ENCODE measurements at places on chromosomes 12 and 14.

GRCh38 chr14:79842270-79842669 is 369.0 kb downstream of the DIO2 start:
- DNase-seq: no peak

DNA sequence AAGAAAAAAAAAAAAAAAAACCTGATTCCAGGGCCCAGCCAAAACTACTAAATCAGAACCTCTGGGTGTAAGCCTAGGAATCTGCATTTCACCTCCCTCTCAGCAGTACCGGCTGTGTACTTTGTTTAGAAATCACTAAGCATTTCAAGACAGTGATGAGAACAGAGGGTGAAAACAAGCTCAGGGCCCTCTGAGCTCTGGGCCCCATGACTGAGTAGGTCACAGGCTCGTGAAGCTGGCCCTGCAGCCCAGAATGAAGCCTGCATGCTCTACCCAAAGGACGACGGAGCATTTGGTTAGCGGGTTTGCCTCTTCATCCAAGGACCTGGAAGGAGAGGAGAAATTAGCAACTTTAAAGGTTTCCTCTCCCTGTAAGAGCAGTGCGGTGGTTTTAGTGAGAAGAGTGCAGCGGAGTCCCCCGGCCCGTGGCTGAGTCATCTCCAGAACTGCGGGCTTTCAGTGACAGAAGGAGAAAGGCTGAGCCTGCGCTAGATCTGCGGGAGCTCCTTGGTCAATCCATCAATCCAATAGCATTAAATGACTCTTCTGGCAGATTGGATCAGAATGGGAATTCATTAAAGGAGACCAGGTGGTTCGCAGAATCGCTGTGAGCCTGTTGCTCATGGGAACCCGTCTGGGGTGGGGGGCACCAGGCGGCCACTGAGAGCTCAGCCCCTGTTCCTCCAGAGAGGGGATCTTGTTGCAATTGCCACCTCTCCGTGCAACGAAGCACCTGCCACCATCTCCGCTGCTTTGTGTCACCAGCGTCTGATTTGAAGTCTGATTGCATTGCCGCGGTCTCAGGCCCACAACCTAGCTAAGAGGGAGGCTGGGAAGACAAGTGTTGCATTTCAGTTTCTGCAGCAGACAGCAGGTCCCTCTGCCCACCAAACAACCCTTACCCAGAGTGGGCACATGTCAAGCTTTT is 7.3 kb downstream of the IL31 start:
- no peak for DNase-seq

DNA sequence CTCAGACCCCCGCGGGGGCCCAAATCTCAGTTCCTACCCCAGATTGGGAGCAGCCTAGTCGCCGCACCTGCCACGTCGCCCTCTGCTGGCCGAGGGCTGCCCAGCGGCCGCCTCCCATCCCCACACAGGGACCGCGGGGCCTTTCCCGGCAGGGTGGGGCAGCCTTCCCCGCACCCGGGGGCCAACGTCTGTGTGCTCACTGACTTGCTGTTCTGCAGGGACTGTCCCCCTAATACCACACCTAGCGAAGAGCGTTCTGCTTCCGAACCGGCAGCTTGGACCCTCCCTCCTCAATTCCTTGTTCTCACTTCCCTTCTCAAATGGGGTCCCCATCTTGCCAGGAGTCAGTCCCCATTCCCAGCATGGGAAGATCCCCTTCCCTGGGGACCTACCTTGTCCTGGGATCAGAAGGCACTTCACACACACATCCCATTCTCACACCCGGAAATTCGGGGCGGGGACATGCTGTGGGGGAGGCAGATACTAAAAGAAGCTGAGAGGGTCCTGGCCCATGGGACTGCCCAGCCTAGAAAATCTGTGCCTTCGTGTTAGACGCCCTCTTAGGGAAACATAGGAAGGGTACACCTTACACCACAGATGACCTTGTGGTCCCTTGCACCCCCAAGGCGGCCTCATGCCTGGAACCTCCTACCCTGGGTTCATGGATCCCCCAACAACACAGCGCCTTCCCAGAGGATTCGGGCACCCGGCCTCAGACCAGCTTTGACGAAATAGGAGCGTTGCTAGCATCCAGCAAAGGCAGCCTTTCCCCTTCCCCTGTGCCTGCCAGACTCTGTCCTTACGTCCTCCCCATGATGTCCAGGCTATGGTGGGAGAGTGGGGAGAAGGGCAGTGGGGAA is 16.4 kb downstream of the ACVRL1 start:
- DNase-seq: peak; percentile 65

DNA sequence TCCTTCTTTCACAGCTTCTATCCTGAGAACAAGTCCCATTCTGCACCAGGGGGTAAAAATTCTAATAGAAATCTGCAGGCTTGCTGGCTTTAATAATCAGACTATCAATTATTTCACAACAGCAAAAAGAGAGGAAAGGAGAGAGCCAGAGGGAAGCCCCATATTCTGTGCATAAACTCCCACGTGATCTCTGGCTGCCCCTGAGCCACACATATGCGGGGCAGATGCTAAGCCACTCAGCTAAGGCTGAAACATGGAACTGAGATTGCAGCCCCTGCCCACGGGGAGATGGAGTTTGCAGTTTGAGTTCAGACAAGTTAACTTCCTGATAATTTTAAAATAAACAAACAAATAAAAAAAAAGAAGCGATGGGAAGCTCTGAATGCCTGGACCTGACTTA is 254.4 kb upstream of the CCDC196 start:
- no peak for DNase-seq

- no peak for DNase-seq
These were observed 2.8 kb downstream of the PCBP2 start for GRCh38 chr12:53454707-53455106.

- no peak for DNase-seq
These were observed 3.9 kb downstream of the MPHOSPH9 start for GRCh38 chr12:123229051-123229450.

GRCh38 chr12:94326234-94326633 is 133.4 kb downstream of the CEP83 start:
- DNase-seq: no peak

DNA sequence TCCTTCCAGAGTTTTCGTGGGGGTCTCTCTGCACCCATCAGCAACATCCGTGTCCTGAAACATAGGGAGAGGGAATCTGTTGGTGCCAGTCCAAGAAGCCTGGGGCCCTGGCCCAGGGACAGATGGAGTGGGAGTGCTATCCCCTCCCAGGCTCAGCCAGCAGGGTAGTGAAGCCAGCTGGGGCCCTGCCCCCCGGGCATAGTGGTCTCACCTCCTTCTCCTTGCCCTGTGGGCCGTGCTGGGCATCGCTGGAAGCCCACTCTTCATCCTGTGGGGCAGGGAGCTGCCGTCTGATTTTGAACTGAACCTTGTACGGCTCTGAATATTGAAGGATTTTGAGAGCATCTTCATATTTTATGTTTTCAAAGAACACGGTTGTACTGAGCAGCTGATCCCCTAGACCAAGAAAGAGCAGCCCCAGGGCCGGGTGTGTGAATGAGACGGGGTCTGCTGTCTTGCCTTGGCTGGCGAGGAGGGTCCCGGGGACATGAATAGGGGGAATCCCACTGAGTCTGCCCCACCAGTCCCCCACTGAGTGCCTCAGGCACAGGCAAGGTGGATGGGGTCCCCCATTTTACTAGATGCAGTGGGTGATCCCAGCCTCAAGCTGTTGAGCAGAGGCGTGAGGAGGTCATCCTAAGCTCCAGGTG is 23.3 kb downstream of the AHNAK2 start:
- no peak for DNase-seq

GRCh38 chr14:92958373-92959188 is 35.6 kb downstream of the CHGA start:
- DNase-seq: no peak

DNA sequence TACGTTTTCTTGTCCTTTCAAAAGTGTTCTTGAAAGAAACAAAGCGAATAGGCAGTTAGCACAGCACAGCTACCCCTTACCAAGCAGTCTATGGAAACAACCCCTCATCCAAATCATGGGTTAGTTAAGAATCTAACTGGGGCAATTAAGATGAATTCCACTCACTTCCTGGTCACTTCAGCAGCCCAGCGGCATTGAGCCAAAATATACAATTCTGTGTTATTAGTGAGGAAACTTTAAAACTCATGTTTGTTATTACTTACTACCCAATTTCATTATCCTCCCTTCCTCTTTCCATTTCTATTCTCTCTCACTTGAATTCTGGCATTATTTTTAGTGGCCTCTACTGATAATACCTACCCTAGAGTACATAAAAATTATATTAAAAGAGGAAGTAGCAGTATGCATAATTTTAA is 121.4 kb downstream of the PPHLN1 start:
- DNase-seq: no peak

DNA sequence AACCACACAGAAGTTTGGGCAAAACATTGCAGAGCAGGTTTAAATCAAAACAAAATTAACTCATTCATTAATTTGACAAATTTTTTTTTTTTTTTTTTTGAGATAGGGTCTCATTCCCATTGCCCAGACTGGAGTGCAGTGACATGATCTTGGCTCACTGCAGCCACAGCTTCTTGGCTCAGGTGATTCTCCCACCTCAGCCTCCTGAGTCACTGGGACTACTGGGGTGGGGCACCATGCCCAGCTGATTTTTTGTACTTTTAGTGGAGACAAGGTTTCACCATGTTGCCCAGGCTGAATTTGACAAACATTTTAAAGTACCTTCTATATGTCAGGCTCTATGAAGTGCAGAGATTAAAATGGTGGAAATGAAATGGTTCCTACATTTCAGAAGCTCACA is 257.1 kb upstream of the NPAS3 start:
- DNase-seq: no peak

DNA sequence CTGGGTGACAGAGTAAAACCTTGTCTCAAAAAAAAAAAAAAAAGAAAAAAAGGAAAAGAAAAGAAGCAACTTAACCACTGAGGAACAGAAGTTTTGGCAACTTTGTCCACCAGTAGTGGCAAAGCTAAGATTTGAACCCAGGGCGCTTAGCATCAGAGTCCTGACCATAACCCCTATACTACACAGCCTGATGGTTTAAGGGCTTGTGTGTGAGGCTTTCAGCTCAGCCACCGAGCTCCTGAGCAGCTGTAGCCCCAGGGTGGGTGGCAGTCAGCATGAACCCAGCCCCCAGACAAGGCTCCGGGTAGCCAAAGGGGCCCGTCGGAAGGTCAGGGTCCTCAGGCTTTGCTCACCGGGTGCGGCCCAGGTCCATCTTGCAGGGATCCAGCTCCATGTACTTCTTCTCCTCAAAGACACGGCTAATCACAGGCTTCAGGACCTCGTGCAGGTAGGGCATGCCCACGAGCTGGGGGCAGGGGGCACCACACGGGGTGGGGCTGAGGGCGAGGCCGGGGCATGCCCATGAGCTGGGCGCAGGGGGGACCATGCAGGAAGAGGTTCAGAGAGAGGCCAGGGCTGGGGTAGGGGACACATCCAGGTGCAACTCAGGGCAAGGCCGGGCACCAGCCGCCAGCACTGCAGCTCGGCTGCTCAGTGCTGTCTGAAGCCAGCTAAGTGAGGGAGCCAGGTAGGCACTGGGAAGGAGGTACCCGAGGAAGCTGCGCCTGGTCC is 20.9 kb downstream of the RASAL1 start:
- DNase-seq: no peak

DNA sequence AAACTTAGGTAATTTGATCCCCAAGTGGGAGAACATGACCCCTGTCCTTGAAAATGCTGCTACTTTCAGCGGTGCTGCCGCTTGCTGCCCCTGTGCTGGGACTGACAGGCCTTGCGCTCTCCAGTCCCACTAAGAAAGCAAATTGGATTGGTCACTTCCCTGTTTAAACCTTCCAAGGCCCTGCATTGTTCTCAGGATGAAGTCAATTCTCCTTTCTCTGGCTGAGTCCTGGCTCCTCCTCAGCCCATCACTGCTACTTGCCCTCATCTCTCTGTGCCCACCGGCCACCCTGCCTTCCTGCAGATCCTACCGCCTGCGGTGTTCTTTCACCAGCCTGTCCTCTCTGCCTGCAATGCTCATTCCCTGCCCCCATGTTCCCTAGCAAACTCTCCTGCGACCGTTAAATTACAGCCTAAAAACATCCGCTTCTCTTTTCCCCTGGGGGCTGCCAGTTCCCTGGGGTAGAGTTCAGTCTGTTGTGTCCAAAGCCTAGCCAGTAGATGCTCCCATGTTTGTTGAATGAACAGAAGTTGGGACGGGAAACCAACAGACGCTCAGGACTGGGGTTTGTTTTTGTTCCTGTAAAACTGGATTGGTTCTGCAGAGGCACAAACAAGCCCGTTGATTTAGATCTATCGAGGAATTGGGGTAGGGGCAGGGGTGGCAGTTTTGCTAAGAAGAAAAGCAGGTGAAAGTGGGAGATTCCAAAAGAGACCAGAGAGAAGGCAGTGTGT is 127.3 kb upstream of the HIF1A start:
- DNase-seq: no peak

- no peak for DNase-seq
These were observed 983.7 kb upstream of the FLRT2 start for GRCh38 chr14:84546236-84546635.

GRCh38 chr12:117002051-117002817 is 91.5 kb downstream of the FBXW8 start:
- DNase-seq: no peak

- DNase-seq: no peak
These were observed 488 bp upstream of the KIF5A start for GRCh38 chr12:57549203-57549908.

- no peak for DNase-seq
These were observed 75.3 kb downstream of the ACACB start for GRCh38 chr12:109191621-109192250.

GRCh38 chr12:82970614-82971013 is 283.9 kb downstream of the TMTC2 start:
- no peak for DNase-seq

DNA sequence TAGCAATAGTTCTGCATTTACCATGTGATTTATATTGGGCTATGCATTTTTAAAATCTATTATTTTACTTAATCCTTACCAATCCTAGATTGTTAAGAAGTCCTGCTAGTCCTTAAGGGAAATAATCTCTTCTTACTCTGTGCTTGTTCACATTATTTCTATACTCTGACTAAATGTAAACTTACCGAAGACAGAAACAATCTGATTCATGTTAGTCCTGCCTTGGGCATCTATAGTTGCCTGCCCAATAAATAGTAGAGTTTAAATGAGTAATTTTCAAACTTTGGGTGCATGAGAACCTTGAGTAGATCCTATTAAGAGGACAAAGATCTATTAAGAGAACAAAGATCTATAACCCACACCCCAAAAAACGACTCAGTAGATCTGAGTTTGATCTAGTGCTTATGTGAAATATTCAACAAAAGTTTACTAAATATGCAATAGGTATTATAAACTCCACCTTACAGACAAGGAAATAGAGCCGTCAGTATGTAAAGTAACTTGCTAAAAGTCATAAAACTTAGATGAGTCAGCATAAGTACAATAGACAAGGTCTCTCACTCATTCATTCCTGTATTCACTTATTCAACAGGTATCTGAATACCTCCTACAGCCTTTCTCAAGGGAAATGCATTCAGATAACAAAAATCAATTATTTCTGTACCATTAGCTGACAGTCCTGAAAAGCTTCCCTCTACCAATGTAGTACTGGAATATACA is 127.6 kb downstream of the PAWR start:
- no peak for DNase-seq

DNA sequence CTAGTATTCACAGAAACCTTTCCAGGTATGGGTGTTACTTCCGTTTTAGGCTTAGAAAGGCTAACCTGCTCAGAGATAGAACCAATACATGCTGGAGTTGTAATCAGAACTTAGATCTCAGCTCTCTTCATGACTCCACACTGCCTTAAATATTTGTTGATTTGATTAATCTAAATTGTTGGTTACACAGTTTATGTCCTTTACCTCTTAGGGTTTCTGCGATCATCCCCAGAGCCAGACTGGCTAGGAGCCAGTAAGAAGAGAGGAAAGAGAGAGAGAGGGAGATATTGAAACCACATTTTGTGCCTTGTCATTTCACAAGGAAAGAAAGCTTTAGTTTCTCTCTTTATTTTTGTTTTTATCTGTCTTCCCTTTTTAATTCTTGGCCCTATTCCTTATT is 16.8 kb upstream of the MGP start:
- DNase-seq: no peak

GRCh38 chr14:81252278-81252677 is 31.5 kb upstream of the GTF2A1 start:
- DNase-seq: no peak

Measured in activated naive CD4-positive, alpha-beta T cell treated with anti-CD3 and anti-CD28 coated beads, Interleukin-2, amount 50 U/mL, for 16 hours (primary cell).